HS-5 (cell line): ENCODE measurements at places on chromosomes 16 and 17.

DNA sequence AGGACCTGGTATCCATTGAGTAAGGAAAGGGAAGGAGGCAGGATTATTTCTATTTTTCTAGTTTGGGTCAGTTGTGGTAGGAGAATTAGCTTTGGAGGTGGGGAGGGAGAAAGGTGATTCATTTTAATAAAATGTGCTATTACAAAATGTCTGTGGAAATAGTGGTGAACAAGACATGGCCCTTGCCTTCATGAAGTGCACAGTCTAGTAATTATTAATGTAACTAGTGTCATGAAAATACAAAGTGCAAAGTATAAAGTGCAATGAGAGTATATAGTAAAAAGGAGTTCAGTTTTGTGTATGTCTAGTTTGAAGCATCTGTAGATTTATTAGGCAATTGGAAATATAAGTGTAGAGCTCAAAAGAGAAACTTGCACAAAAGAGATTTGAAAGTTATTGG, 11.9 kb downstream of the NFATC3 start:
- no peak for DNase-seq

GRCh38 chr16:84729716-84730320, 30.0 kb downstream of the USP10 start:
- DNase-seq: no peak

DNA sequence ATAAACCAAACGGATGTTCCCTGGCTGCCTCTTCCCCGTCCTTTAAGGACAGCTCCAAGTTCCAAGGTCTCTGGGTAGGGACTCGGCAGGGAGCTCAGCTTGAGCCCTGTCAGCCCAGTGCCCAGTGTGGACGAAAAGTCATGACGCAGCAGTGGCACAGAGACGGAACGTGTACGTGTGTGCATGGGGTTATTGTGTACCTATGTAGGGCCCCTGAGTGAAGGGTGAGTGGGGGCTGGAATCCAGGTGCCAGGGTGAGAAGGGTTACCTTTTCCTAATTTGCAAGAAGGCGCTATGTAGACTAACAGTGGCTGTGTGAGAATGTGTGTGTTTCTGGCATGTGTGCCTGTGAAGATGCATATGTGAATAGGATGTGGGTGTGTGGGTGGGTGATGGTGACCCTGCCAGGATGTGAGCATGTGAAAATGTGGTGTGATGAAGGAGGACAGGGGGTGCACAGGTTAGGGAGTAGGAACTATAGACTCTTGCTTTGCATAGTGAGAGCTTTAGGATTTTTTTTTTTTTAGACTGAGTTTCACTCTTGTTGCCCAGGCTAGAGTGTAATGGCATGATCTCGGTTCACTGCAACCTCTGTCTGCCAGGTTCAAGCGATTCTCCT, 6.0 kb downstream of the SCN4A start:
- DNase-seq: no peak

DNA sequence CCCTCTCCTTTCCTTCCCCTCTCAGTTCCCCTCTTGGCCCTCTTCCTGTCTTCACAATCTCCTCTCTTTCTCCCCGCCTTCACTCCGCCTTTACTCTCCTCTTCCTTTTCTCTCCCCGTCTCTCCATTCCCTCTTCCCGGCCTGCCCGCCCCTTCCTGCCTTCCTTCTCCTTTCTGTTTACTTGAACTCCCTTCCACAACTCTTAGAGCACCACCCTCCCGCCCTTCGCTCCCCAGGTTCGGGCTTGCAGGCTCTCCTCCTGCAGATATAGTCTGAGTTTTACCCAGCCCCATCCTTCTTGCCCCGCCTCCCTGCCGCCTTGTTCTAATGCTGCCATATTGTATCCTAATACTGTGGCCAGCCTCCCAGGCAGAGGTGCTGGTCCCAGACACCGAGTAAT, 201.5 kb upstream of the N4BP1 start:
- no peak for DNase-seq

DNA sequence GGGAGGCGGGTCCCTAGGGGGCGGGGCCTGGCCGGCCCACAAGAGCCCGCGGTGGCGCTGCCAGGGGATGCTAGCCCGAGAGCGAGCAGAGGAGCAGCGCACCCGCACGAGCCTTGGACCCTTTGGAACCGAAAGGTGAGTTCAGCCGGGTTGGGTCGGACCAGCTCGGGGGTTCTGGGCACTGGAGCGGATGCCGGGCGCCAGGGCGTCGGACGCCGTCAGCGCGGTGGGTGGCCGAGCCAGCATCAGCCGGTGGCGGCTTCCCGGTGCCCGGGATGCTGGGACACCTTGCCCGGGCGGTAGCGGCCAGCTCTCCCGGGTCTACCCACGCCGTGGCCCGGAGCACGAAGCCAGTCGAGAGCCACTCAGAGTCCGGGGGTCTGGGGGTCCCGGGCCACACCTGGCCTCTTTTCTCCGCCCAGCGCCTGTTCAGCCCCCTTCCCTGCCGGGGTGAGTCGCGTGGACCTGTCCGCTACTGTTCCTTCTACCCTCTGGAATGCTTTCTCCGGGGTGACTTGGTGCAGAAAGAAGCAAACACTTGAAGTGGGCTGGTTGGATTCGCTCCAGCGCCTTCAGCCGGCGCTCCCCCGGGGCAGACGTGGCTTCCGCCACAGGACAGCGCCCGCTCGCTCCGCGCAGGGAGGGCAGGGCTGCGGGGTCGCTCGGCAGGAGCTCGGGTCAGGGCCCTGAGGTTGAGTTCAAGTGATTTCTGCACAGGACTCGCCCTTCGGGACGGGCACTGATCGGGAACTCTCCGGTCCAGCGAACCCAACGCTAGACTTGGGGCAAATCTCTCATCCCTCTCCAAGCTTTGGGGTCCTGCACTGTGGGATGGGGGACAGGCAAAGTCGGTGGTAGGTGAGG, at the start of gene SCNN1G:
Gene SCNN1G (plus strand): TSS at position 67 of the 864 bp plus-strand sequence. CDS start 3,527 bp downstream, outside the sequence.
- no peak for DNase-seq

GRCh38 chr17:48456589-48456988, 26.6 kb upstream of the SKAP1 start:
- no peak for DNase-seq

GRCh38 chr17:73639322-73639721, 4.9 kb downstream of the SDK2 start:
- no peak for DNase-seq

DNA sequence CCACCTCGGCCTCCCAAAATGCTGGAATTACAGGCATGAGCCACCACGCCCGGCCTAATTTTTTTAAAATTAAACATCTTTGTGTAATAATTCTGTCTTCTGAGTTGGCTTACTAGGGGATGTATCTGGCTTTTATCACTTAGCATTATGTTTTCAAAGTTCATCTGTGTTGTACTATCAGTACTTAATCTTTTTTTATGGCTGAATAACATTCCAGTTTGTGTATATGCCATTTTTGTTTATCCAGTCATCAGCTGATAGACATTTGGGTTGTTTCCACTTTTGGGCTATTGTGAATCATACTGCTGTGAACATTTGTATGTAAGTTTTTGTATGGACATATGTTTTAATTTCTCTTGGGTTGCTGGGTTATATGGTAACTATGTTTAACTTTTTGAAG, 69.0 kb downstream of the CHD9 start:
- DNase-seq: no peak

DNA sequence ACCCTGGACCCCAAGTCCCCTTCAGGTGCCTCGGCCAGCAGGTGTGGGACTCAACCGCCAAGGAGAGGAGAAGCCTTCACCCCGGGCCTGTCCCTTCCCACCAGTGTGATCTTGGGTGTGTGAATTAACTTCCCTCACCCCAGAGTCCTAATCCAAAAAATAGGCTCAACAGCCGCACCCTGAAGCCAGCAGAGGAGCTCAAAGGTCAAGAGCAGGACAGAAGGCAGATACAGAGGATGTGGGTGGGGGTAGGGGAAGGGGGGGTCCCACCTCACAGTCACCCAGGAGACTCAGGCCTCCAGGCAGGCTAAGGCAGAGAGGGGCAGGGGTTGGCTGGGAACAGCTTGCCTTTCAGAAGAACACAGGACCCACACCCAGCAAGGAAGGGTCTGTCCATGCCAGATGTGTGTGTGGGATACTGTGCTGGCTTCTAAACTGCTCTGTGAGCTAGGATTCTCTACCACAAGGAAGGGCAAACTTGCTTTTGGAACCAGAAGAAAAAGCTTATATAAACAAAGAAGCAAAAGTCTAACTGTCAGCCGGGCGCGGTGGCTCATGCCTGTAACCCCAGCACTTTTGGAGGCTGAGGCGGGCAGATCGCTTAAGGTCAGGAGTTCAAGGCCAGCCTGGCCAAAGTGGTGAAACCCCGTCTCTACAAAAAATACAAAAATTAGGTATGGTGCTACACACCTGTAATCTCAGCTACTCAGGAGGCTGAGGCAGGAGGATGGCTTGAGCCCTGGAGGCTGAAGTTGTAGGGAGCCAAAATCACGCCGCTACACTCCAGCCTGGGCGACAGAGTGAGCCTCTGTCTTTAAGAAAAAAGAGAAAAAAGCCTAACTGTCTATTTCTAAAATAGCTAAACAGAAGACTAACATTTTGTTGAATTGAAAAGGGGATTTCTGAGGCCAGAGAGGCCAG, 4.6 kb downstream of the PIEZO1 start:
- DNase-seq: no peak

GRCh38 chr17:80251966-80252365, 8.7 kb upstream of the RNF213 start:
- no peak for DNase-seq

GRCh38 chr17:34156401-34156740, 98.7 kb upstream of the CCL2 start:
- no peak for DNase-seq

DNA sequence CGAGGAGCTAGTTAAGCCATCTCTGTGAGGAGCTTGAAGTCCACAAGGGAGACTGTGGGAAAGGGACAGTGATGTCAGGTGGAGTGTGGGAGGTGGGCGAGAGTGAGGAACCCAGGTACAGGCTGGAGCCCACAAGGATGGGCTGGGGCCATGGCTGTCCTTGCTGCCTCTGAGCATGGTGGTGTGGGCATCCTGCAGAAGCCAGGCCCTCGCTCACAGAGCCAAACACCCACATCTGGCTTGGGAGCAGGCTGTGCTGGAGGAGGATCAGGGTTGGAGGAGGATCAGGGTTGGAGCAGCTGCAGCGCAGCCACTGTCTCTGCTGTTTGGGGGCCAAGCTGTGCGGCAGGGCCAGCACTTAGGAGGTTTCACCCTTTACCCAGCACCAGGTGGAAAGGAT, 58.2 kb upstream of the ENPP7 start:
- no peak for DNase-seq

GRCh38 chr16:26647870-26648269, 418.9 kb upstream of the C16orf82 start:
- DNase-seq: no peak

GRCh38 chr16:48918520-48919258, 308.7 kb upstream of the N4BP1 start:
- DNase-seq: no peak

- no peak for DNase-seq
Measured at GRCh38 chr17:76121932-76122430, 18.4 kb upstream of the EXOC7 start.

GRCh38 chr17:44780161-44780560, 21.4 kb downstream of the ADAM11 start:
- no peak for DNase-seq

DNA sequence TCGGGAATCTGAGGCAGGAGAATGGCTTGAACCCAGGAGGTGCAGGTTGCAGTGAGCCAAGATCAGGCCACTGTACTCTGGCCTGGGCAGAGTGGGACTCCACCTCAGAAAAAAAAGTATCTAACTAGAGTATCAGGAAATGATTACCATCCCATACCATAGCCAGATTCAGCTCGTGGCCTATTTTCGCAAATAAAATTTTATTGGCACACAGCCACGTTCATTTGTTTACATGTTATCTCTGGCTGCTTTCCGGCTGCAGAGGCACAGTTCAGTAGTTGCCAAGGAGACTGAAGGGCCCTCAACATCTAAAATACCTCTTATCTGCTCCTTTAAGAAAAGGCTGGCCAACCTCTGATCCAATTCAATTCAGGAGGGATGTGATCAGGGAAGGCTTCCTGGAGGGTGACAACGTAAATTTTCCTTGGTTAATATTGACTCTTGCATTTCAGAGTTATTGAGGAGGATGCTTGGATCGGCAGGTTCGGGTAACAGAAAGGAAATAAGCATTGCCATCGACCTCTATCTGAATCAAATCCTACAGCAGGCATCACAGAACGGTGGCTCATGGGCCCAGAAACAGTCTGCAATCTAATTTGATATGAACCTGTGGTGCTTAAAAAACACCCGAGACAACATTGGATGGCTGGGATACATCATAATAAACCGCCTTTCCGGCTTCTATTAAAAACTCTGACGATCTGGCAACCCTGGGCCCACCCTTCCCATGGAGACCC, 73.8 kb downstream of the XYLT1 start:
- no peak for DNase-seq

GRCh38 chr17:81039854-81040758, 5.2 kb downstream of the BAIAP2 start:
- DNase-seq: no peak

GRCh38 chr16:4636196-4636595, 11.6 kb downstream of the MGRN1 start:
- DNase-seq: no peak

DNA sequence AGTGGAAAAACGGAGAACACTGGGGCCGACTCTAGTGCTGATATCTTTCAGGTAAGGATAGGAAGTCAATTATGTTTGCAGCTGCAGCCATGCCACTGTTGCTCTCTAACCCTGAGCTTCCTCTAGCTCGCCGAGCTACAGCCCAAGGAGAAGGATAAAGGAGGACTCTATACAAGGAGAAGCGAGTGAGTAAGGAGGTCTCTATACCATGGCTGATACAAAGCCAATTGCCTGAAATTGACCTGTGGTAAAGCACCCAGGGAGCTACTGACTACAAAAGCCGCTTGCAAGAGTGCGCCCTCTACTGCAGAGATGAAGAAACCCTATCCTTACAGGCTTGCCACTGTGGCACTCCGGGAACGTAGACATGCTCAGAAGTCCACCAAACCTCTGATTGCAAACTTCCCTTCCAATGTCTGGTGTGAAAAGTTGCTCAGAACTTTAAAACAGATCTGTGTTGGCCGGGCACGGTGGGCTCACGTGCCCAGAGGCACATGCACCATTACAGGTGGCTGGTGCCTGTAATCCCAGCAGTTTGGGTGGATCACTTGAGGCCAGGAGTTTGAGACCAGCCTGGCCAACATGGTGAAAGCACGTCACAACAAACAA, 10.8 kb upstream of the SLC46A1 start:
- no peak for DNase-seq

GRCh38 chr16:9176547-9177418, 85.3 kb downstream of the HAPSTR1 start:
- DNase-seq: no peak

GRCh38 chr17:27600471-27600870, 30.5 kb upstream of the LGALS9 start:
- DNase-seq: no peak

DNA sequence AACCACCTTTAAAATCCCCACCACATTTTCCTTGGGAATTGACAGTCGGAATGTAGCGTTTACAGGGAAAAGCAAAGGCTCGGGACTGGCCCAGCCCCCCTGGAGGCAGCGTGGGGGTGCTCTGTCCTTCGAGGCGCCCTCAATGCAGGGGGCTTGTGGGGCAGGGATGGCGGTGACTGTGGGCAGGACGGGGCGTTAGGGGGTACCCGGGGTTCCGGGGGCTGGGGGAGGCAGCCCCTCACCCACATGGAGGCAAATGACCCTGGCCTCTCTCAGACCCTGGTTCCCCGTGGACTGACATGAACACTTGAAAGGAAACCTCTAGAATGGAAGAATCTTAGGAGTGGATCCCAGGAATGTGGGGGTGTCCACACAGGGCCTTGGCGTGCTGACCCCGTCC, 78.4 kb upstream of the GNG13 start:
- no peak for DNase-seq

GRCh38 chr17:848402-848801, 66.2 kb downstream of the MRM3 start:
- DNase-seq: no peak

GRCh38 chr17:21215935-21216334, 2.0 kb upstream of the TMEM11 start:
- no peak for DNase-seq
